ENCODE measurements at places on chromosomes 3 and 15. TPM values are rescaled to one million over a fixed set of nuclear protein-coding genes. Genes with fewer than 3 reads are reported as not detected.

The C2CD4A gene
- total RNA-seq, result not detected

DNA sequence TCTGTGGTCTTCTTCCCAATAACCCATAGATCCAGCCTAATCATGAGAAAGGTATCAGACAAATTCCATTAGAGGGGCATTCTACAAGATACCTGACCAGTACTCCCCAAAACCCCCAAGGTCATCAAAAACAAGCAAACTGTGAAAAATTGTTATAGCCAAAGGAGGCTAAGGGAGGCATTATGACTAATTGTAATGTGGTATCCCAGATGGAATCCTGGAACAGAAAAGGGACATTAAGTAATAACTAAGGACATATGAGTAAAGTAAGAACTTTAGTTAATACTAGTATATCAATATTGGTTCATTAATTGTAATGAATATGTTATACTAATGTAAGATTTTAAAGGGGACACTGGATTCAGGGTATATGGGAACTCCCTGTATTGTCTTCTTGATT, 20.4 kb downstream of the SPTSSB start:
- DNase-seq, result no peak

- DNase-seq, result no peak
Observed at GRCh38 chr3:10648181-10648580, 142.8 kb upstream of the ATP2B2 start.

- DNase-seq, result peak; percentile 8
Observed at GRCh38 chr3:171867981-171868380, 24.8 kb downstream of the TMEM212 start.

Data from OCI-LY7 (cell line).